ENCODE measurements at places on chromosomes 12 and 14. TPM values are rescaled to one million over a fixed set of nuclear protein-coding genes. Genes with fewer than 3 reads are reported as not detected.

BAZ2A gene
- total RNA-seq: 34.7 TPM

FGF23 gene
- not detected for total RNA-seq

TSHR gene
- total RNA-seq: not detected

CCDC88C gene
- 3.2 TPM for total RNA-seq

ATP5F1B gene
- 3,327 TPM for total RNA-seq

SIX1 gene
- total RNA-seq: not detected

GDF3 gene
- not detected for total RNA-seq

ADCK1 gene
- total RNA-seq: 11.0 TPM

HOTAIR gene
- total RNA-seq: not detected

STAT2 gene
- total RNA-seq: 36.6 TPM

OR4K15 gene
- not detected for total RNA-seq

RNASE3 gene
- not detected for total RNA-seq

Measured in left ventricle myocardium superior (tissue), 1 donor.